Endodermal cell (in vitro differentiated cells): ENCODE measurements at places on chromosomes 4 and X.
A peak's percentile ranks its signal among the peaks of the same experiment; 100 is the strongest.

DNA sequence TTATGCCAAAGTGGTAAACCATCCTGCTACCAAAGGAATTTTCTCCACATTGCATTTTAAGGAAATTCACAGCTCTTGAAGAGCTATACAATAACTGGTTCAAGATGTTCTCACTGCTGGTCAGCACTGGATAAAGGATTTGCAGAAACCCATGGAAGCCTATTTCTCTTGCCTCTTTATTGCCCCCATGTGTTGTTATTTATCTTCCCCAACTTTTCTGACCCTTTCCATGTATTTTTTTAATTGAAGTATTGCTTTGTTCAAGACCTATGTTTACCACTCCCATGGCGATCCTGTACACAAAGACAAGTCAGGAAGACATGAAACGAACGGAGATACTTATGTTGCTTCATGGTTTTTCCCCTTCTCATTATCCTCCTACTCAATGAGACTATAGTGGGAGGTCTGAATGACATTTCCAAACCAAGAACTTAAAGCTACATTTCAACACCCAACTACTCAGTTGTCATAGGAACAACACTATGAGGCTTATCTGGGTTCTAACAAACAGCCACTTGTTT is 566.4 kb upstream of the DIPK2B start:
- H3K27me3 ChIP-seq, result no peaks in the 10 kb centered on the region
- no peaks in the 10 kb centered on the region for H3K4me1 ChIP-seq
- no peak overlapping the region for H3K4me3 ChIP-seq

GRCh38 chrX:110265661-110266060 is 52.2 kb downstream of the AMMECR1 start:
- DNase-seq, result no peak
- H3K27me3 ChIP-seq, result no peaks in the 10 kb centered on the region
- no peak overlapping the region for H3K27ac ChIP-seq
- H3K4me1 ChIP-seq, result no peaks in the 10 kb centered on the region

DNA sequence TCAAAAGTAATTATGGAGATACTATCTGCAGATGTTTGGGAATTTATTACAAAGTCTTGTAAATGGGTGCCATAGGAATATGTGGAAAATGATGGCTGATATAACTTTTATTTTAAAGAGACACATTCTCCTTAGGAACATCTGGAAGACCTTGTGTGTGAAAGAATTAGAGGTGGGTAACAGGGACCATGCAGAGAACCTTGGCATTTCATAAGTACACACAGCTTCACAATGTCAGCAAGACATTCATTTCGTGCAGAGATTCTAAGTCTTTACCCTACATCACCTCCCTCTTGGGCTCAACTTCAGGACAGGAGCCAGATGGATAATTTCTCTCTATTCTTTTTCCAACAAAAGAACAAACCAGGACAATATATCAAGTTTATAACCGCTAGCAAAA is 458.1 kb upstream of the INTU start:
- H3K27ac ChIP-seq, result no peak overlapping the region
- H3K4me3 ChIP-seq, result no peak overlapping the region
- DNase-seq, result no peak
- no peaks in the 10 kb centered on the region for H3K36me3 ChIP-seq
- no peaks in the 10 kb centered on the region for H3K4me1 ChIP-seq

DNA sequence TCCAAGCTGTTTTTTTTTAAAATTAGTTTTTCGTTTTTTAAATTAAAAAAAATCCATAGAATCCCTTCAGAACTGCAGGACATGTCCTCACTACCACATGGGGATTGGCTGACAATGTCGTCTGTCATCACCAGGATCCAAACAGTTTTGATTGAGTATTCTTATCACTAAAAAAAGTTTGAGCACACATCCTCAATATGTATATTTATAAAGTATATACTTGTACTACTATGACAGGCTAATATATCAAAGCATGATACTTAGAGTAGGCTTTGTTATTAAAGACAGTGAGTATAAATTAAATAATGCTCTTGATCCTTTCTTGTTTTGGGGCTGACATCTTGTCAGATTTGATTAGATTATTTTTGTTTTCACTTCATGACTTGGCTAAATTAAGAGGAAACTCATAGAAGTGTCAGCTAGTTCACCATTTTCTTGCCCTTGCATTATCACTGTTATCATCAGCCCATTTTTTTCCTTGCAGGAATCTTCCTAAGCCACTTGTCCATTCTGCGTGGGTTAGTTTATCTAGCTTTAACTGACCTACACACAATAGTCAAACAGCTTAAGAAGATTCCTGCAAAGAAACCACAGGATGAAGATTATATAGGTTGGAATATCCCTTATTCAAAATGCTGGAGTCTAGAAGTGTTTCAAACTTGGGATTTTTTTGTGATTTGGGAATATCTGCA is 92.8 kb downstream of the AMMECR1 start:
- peaks cover 12% of the 10 kb centered on the region for H3K4me1 ChIP-seq
- no peak overlapping the region for H3K27ac ChIP-seq
- peaks cover 9% of the 10 kb centered on the region for H3K36me3 ChIP-seq

DNA sequence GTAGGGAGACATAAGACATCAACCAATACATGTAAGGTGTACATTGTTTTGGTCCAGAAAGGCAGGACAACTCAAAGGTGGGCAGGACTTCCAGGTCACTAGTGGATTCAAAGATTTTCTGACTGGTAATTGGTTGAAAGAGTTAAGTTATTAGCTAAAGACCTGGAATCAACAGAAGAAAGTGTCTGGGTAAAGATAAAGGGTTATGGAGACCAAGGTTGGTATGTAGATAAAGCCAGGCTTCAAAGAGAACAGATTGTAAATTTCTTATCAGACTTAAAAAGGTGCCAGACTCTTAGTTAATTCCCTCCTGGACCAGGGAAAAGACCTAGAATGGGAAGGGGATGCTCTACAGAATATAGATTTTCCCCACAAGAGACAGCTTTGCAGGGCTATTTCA is 28.3 kb upstream of the GAB1 start:
- DNase-seq, result no peak
- H3K27ac ChIP-seq, result no peak overlapping the region
- H3K4me3 ChIP-seq, result no peak overlapping the region
- no peaks in the 10 kb centered on the region for H3K27me3 ChIP-seq

GRCh38 chr4:30757357-30757756 is 37.2 kb downstream of the PCDH7 start:
- DNase-seq, result no peak
- peaks cover 2% of the 10 kb centered on the region for H3K4me1 ChIP-seq
- no peak overlapping the region for H3K27ac ChIP-seq

DNA sequence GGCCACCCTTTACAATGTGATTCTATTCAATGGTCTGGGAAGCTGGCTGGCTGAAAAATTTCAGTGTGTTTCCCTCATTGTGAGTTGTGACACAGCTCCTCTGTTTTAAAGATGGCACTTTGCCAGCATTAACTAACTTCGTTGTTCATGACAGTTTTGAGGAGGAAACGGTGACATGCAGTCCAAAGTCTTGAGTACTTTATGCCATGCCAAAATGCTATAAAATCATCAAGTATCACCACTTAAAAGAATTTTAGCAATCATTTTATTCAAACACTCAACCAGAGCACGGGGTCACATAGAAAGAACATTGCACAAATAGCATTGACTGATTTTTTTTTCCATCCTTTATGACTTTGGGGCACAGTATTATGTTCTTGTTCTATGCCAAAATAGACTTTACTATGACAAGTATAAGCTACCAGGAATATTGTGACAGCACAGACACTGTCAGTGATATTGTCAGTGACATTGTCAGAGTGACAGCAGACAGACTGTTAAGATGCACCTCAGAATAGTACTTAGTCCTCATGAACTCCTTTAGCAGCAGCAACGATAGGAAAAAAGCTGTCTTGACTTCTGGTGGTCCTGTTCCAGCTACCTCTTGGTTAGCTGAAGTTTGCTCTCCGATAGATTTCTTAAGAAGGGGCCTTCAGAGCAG is 46.7 kb downstream of the CXCL13 start:
- no peak overlapping the region for H3K27ac ChIP-seq
- H3K36me3 ChIP-seq, result no peaks in the 10 kb centered on the region
- no peak overlapping the region for H3K4me3 ChIP-seq
- H3K4me1 ChIP-seq, result no peaks in the 10 kb centered on the region

GRCh38 chr4:23814996-23815660 is 74.7 kb downstream of the PPARGC1A start:
- no peaks in the 10 kb centered on the region for H3K27me3 ChIP-seq
- no peaks in the 10 kb centered on the region for H3K36me3 ChIP-seq
- H3K4me1 ChIP-seq, result peaks cover 6% of the 10 kb centered on the region
- no peak overlapping the region for H3K4me3 ChIP-seq
- DNase-seq, result no peak
- peak overlapping the region; percentile 47 for H3K27ac ChIP-seq

DNA sequence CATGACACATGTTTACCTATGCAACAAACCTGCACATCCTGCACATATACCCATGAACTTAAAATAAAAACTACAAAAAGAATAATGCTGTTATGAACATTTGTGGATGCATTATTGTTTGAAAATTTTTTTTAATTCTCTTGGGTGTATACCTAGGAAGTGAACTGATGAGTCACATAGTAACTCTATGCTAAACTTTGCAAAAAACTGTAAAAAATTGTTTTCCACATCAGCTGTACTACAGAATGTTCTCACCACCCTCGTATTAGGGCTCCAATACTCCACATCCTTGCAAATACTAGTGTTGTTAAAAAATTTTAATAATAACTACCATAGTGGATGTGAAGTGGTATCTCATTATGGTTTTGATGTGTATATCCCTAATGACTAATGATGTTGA is 33.3 kb upstream of the ZNF280C start:
- no peak for DNase-seq
- no peaks in the 10 kb centered on the region for H3K27me3 ChIP-seq
- H3K36me3 ChIP-seq, result no peaks in the 10 kb centered on the region
- no peak overlapping the region for H3K4me3 ChIP-seq

- no peaks in the 10 kb centered on the region for H3K4me1 ChIP-seq
- H3K36me3 ChIP-seq, result no peaks in the 10 kb centered on the region
- no peak within 1 kb of the TSS for H3K4me3 ChIP-seq
- H3K27me3 ChIP-seq, result no peaks in the 10 kb centered on the region
- DNase-seq, result no peak
Measured at GRCh38 chr4:39032218-39033085, at the start of gene TMEM156. TSS of gene TMEM156 (minus strand) at chr4:39032409. CDS start at chr4:39032313, 96 bp downstream.

DNA sequence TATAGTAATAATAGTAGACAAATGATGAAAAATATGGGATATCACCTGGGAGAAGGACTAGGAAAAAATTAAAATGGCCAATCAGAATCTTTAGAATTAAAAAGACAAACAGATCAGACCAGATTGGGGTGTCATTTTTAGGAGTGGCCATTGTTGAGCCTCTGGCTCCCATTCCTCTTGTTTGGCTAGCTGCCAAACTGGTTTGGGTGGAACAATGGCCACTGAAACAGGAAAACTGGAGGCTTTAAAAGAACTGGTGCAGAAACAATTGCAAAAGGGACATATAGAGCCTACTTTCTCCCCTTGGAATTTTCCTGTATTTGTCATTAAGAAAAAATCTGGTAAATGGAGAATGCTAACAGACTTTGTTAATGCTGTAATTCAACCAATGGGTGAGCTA is 294.8 kb upstream of the DKK2 start:
- no peaks in the 10 kb centered on the region for H3K4me1 ChIP-seq
- H3K27ac ChIP-seq, result no peak overlapping the region
- H3K4me3 ChIP-seq, result no peak overlapping the region
- H3K27me3 ChIP-seq, result no peaks in the 10 kb centered on the region

- no peak within 1 kb of the TSS for H3K4me3 ChIP-seq
- DNase-seq, result peak; percentile 74
- H3K4me1 ChIP-seq, result no peaks in the 10 kb centered on the region
- no peak within 1 kb of the TSS for H3K27ac ChIP-seq
- H3K27me3 ChIP-seq, result peaks cover 8% of the 10 kb centered on the region
Measured at GRCh38 chrX:126165721-126166461, at the start of gene DCAF12L2. TSS of gene DCAF12L2 (minus strand) at chrX:126166289. CDS start at chrX:126165924, 365 bp downstream.

GRCh38 chr4:40675166-40675565 is 45.5 kb upstream of the RBM47 start:
- no peak overlapping the region for H3K27ac ChIP-seq
- H3K4me3 ChIP-seq, result no peak overlapping the region
- no peaks in the 10 kb centered on the region for H3K36me3 ChIP-seq
- no peak for DNase-seq
- H3K27me3 ChIP-seq, result no peaks in the 10 kb centered on the region

DNA sequence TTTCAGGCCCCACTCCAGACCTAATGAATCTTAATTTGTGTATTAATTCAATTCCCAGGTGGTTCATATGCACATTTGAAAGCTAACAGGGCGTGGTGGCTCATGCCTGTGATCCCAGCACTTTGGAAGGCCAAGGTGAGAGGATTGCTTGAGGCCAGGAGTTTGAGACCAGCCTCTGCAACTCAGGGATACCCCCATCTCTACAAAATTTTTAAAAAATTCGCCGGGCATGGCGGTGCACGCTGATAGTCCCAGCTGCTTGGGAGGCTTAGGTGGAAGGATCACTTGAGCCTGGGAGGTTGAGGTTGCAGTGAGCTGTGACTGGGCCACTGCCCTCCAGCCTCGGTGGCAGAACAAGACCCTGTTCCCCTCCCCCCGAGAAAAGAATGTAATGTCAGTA is 31.2 kb downstream of the ADD1 start:
- H3K4me3 ChIP-seq, result no peak overlapping the region
- H3K4me1 ChIP-seq, result peaks cover 19% of the 10 kb centered on the region
- no peak for DNase-seq
- H3K36me3 ChIP-seq, result peaks cover 59% of the 10 kb centered on the region
- no peak overlapping the region for H3K27ac ChIP-seq

- no peak overlapping the region for H3K27ac ChIP-seq
- no peak overlapping the region for H3K4me3 ChIP-seq
- DNase-seq, result no peak
- no peaks in the 10 kb centered on the region for H3K4me1 ChIP-seq
- no peaks in the 10 kb centered on the region for H3K36me3 ChIP-seq
Measured at GRCh38 chr4:73693811-73694210, 46.6 kb upstream of the CXCL8 start.

DNA sequence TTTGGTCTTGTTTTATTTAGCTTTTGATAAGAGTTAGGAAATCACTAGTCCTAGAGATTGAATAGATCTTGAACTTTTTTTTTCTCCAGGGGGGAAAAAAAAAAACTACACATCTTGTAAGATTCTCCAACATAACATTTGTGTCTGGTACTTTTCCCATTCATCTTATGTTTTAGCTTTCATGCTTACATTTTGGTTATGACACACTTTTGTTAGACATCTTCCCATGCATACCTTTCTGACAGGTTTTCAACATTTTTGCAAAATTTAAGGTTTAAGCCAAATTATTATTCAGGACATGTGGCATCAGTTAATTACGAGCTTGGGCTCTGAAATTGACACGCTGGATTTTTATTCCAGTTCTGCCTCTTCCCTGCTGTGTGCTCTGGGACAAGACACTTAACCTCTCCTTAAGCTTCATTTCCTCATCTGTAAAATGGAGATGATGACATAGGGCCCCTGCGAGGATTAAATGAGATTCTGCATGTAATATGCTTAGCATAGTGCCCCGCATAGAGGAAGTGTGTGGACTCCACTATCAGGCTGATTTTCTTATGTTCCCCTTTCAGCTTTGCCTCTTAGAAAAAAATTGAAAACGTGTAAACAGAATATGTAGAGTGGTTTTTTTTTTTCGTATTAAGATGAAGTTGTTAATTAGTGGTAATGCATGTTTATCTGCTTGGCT is 5.3 kb downstream of the KIT start:
- no peak for DNase-seq
- no peaks in the 10 kb centered on the region for H3K27me3 ChIP-seq
- H3K27ac ChIP-seq, result no peak overlapping the region
- peaks cover 8% of the 10 kb centered on the region for H3K36me3 ChIP-seq
- H3K4me1 ChIP-seq, result peaks cover 25% of the 10 kb centered on the region

- no peaks in the 10 kb centered on the region for H3K36me3 ChIP-seq
- H3K27me3 ChIP-seq, result no peaks in the 10 kb centered on the region
- no peak for DNase-seq
Measured at GRCh38 chr4:72473434-72473900, 95.6 kb downstream of the ADAMTS3 start.
